ENCODE measurements at places on chromosomes 2 and 18. TPM values are rescaled to one million over a fixed set of nuclear protein-coding genes. Genes with fewer than 3 reads are reported as not detected.

The FZD7 gene
- not detected for polyA plus RNA-seq

The MPP4 gene
- polyA plus RNA-seq = not detected

The BAZ2B gene
- 27.0 TPM for polyA plus RNA-seq

The SERPINB10 gene
- not detected for polyA plus RNA-seq

The LRP1B gene
- polyA plus RNA-seq = not detected

The PTPRN gene
- polyA plus RNA-seq = not detected

The SCN1A gene
- not detected for polyA plus RNA-seq

The LDLRAD4 gene
- 8.1 TPM for polyA plus RNA-seq

The HSPD1 gene
- polyA plus RNA-seq = 110 TPM

The CROCC2 gene
- polyA plus RNA-seq = not detected

The CIB4 gene
- not detected for polyA plus RNA-seq

The ASXL3 gene
- not detected for polyA plus RNA-seq

The CCDC195 gene
- polyA plus RNA-seq = not detected

- DNase-seq = no peak
These were observed 12.4 kb upstream of the CHCHD5 start for GRCh38 chr2:112572005-112572404.

- no peak for DNase-seq
These were observed 254.4 kb downstream of the ETAA1 start for GRCh38 chr2:67651565-67651964.

DNA sequence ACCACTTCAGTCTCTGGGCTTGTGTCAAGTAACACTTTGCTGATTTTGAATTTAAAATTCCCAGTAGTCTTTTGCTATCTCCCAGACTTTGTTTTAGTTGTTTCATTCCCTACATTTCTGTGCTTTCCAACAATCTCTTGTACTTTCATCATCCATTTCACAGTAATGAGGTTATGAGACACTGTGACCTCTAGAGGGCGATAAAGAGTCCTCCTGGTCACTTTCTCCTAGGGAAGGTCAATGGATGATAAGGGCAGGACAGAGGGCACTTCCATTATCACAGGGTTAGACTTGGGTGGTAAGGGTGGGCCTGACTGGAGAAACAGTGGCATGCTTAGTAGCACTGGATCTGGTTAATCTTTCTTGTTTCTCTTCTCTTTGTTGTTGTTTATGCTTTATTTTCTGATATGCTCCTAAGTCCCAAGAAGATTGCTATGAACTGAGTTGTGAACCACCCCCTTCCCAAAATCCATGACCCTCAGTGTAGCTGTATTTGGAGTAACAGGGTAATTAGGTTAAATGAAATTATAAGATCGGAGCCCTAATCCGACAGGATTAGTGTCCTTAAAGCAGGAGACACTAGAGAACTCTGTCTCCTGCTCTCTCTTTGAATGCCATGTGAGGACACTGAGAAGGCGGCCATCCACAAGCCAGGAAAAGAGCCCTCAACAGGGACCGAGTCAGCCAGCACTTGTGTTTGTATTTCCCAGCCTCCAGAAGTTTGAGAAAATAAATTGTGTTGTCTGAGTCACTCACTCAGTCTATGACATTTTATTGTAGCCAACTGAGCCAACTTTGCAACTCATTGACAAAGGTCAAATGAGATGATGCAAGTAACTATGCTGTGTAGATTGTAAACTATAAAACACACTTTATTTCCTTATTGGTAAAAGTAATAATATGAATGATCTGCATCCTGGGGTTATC is 779.2 kb downstream of the CNTNAP5 start:
- DNase-seq = no peak

DNA sequence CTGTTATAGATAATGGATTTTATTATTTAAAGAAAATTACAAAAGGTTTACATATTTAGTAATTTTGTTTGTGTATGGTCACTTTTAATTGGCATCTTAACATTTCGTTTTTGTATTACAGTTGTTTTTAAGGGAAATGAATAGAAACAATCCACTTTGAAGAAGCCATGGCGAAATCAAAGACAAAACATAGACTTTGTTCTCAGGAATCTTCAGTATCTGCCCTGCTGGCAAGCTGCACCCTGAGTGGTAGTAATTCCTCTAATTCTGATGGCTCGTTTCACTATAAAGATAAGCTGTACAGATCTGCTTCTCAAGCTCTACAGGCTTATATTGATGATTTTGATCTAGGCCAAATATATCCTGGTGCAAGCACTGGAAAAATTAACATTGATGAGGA is 2.7 kb downstream of the C18orf54 start:
- no peak for DNase-seq

DNA sequence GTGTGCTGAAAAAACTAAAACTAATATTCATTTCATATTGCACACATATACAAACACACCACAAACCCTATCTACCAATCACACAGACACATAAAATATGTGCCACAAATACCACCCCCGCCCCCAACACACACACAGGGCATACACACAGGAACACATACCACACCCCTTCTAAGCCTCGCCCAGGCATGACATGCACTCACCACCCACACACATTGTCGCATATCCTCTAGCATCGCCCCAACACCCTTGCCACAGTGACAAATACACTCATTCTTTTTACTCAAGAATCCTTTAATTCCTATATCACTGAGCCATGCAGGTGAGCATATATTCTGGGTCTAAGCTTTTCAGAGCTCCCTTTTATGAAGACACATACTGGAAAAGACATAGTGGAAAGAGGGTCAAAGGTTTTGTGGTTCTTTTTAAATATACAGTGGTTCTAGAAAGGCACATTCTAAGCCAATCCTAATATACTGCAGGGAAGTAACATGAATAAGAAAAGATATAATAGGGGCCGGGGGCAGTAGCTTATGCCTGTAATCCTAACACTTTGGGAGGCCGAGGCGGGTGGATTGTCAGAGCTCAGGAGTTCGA is 24.5 kb upstream of the LCLAT1 start:
- peak; percentile 85 for DNase-seq

DNA sequence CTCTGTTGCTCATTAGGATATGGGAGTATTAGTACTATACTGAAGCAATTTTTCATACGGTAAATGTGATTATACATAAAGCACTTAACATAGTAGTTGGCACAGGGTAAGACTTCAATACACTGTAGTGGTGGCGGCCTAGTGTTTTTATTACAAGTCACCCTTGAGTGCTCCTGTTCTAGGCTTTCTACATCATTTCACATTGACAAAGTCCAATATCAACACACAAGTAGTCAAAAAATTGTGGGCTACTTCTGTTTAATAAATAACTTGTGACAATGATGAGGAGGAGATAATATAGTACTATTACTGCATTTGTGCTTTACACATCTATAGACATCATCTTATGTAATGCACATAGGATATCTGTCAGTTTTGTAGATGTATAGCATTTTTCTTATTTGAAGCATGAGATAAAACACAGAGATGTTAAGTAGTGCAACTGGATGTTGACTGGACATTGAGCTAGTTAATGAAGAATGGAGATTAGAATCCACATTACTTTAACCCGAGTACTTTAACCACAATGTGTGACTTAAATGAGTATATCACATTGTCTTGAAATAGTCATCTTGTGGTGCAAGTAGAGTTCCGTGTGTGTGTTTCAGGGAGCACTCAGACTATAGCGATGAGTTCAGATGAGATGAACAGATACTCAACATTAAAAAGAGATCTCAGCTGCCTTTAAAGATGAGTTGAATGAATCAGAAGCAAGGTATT is 134.8 kb downstream of the ZNF385B start:
- DNase-seq = no peak

DNA sequence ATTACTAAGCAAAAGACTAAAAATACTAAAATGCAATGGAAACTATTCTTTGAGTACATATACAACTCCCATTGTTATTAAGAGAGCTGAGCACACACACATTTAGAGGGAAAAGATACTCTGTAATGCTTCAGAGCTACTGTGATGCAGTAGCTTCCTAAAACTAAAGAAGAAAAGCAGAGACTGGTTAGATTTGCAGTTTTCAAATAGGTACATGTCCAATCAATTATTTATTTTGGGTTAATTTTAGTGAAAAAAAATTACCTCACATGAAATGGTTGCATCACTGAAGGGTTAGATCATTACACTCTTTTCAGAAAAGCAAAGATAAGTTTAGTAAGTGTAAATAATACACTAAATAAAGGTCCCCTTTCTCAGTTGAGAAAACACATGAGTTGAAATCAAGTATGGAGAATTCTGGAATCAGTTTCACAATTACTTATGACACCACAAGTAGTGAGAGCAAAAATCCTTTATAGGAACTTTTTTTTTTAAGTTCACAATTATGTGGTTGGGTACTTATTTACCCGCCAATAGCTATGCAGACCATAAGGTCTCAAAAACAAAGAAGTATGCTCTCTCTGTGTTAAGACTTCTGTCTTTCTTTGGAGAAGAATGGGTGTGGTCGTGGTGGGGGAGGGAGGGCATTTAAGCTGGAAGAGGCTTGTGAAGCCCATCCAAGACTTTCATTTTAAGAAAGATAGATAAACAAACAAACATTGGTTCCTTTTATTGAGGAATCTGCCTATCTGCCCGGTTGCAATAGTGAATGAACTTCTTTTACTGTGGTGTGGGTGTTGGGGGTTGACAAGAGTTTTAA is 25.3 kb upstream of the SERTAD2 start:
- DNase-seq = no peak

DNA sequence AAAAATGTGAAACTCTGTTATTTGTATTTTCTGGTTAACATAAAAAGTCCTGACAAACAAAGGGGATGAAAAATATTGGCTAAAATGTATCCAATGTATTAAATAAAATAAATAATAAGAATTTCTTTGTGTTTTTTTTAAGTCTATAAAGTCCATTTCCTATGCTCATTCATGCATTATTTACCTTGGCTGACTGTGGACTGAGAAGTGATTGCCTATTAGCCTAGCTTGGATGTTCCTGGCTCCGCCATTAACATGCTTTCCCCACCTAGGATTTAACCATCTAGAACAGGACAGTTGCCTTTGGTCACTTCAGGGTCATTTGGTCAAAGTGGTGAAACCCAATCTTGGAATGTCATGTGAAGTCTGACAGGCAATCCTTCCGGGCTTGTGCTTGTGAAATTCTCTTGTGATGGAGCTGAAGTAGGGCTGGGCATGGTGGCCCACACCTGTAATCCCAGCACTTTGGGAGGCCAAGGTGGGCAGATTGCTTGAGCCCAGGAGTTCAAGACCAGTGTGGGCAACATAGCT is 60.4 kb upstream of the TANC1 start:
- DNase-seq = no peak

DNA sequence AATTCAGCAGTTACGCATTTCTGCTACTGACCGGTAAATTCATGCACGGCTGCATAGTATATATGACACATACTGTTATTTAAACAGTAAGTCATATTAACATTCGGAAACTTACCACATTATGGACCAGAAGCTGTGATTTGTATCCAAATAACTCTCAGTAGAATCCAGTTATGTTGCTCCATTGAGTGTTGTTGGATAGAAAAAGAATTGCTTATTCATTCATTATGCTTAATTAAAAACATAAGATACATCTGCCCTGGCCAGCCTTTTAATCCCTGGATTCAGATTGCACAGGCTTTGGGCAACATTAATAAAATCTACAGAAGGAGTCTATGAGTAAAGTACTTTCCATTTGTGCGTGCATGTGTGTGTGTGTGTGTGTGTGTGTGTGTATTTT is 111.3 kb downstream of the CPS1 start:
- no peak for DNase-seq

DNA sequence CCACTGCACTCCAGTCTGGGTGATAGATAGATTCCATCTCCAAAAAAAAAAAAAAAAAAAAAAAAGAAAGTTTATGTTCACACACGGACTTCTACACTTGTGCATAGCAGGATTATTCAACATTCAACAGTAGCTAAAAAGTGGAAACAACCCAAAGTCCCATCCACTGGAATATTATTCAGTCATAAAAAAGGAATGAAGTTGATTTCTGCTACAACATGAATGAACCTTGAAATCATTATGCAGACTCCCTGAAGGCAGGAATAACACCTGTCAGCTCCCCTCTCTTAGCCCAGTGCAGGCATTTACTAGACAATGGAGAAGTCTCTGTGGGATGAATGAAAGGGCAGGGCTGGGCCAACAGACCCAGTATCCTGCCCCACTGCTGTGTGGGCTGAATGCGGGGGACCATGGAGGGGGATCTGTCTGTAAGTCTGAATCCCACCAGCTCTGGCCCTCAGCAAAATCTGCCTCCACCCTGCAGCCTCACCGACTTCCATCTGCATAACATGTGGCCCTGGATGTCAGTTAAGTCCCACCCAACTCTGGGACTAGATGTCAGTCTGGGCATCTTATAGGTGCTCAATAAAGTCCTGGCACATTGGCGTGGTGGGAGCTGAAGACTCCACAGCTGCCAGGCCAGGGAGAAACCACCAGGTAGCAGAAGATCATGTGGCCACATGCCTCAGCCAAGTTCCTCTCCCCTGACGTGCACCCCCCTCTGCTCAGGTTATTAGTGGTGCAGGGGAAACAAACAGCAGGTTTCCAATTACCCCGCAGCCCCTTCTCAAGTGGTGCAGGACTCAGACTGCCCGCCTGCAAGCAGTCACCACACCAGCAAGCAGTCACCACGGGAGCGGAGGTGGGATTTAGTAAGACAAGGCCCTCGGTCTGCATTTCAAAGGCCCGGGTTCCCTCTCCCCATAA is 8.9 kb downstream of the ZFP36L2 start:
- peak; percentile 40 for DNase-seq

DNA sequence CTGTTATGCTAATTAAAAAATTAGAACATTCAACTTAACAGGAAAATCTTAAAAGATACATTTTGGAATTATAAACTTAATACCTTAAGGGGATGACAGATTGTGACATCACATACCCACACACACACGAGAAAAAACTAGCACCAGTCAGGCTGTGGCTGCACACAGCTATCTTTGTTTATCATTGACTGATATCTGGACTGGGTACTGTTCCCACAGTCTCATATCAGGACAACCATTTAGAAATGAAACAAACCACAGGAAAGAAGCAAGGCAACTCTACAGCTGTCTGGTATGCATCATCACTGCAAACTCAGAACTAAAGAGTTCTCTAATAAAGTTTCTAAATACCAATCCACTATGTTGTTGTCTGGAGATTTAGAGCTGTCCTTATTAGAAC is 210.9 kb upstream of the SMAD7 start:
- no peak for DNase-seq

- DNase-seq = no peak
These were observed 124.7 kb upstream of the SERPINE2 start for GRCh38 chr2:224163566-224164307.

GRCh38 chr18:56756966-56757365 is 105.8 kb downstream of the WDR7 start:
- DNase-seq = no peak

GRCh38 chr2:26607698-26608097 is 33.5 kb downstream of the CIB4 start:
- DNase-seq = no peak

- DNase-seq = peak; percentile 14
These were observed 52.7 kb upstream of the CTLA4 start for GRCh38 chr2:203814661-203815540.

DNA sequence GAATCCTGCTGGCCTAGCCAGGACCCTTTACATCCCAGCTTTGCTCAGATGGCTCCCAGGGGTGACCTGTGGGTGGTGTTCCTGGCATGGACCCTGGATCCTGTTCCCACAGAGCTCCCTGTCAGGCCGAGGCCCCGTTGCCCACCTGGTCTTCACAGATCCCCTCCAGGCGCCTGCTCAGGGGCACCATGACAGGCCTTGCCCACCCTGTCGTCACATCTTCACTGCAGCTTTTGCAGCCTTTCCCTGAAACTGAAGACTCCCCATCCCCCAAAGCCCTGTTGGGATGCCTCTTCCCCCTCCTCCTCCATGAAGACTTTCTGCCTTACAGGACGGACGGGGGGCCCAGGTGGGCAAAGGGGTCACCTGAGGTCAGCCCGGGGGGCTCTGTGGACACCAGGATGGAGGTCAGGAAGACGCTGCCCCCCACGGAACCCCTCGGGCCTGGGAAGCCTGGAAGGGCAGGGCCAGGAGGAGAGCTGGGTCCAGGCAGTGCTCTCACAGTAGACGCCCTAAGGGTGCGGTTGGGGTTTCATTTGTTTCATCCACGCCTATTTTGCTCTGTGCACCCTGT is 13.0 kb upstream of the KIF1A start:
- no peak for DNase-seq

Measured in CD8-positive, alpha-beta memory T cell (primary cell).